ENCODE measurements at places on chromosomes 4 and X. TPM values are rescaled to one million over a fixed set of nuclear protein-coding genes. Genes with fewer than 3 reads are reported as not detected.

GRCh38 chr4:145805490-145805889 lies 125.5 kb downstream of the C4orf51 start:
- H3K4me3 ChIP-seq = no peak overlapping the region
- no peaks in the 10 kb centered on the region for H3K27me3 ChIP-seq
- H3K36me3 ChIP-seq = no peaks in the 10 kb centered on the region
- peaks cover 2% of the 10 kb centered on the region for H3K4me1 ChIP-seq

DNA sequence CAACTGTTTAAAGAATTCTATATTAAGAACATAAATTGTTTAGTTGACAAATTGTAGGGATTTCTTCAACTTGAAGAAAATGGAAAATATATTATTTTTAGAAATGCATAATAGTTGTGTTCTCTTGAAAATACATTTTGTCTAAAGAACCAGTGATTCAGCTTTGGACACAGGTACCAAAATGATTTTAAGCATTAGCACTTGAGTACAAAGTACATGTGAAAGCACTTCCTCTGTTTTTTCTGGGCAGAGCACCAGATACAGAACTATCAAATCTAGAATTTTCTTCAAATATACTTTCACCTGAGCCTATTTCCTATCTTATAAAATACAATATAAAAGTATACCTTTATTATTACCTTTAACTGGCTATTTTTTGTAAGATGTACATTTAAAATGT lies 539.8 kb downstream of the ADGRL3 start:
- no peaks in the 10 kb centered on the region for H3K4me1 ChIP-seq
- H3K4me3 ChIP-seq = no peak overlapping the region
- H3K36me3 ChIP-seq = no peaks in the 10 kb centered on the region
- H3K27ac ChIP-seq = no peak overlapping the region
- no peak for DNase-seq
- no peaks in the 10 kb centered on the region for H3K27me3 ChIP-seq

GRCh38 chr4:98284640-98285046 lies 23.5 kb downstream of the RAP1GDS1 start:
- H3K27me3 ChIP-seq = no peaks in the 10 kb centered on the region
- H3K4me1 ChIP-seq = no peaks in the 10 kb centered on the region

DNA sequence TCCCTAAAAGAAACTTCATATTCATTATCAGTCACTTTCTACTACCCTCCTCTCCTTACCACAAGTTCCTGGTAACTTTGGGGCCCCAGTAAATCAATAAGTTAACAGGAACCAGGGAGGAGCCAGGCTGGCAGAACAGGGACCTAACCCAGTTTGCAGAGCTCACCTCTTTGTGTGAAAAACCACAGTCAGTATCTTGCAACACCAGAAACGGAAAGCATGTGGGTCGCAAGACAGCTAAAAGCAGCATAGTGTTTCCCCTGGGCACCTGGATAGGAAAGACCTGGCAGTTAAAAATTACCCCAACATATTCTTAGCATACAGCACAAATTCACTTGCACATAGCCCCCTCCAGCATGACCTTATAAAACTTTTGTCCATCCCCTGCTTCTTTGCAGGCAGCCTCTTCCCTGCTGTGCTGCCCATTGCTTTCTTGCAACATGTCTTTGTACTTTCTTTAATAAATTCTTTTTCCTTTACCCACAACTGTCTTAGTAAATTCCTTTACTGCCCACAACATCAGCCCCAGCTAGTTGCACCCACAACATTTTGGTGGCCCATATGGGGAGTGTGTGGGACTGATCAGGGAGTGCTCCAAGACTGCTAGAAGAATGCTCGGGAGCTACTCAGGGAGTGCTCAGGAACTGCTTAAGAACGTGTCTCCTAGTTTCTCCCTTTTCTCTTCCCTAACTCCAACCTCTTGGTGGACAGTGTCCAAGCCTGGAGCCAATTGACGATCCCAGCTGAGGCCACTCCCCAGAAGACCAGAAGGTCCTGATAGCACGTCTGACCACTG lies 83.4 kb downstream of the MSN start:
- DNase-seq = no peak
- H3K4me1 ChIP-seq = no peaks in the 10 kb centered on the region
- no peak overlapping the region for H3K27ac ChIP-seq
- no peaks in the 10 kb centered on the region for H3K36me3 ChIP-seq
- no peaks in the 10 kb centered on the region for H3K27me3 ChIP-seq

- no peaks in the 10 kb centered on the region for H3K36me3 ChIP-seq
- DNase-seq = no peak
- no peak overlapping the region for H3K4me3 ChIP-seq
Measured at GRCh38 chr4:99784842-99785241, 31.8 kb upstream of the DAPP1 start.

GRCh38 chr4:1406981-1407656 lies 877 bp upstream of the NKX1-1 start:
- DNase-seq = no peak
- H3K4me3 ChIP-seq = no peak overlapping the region
- H3K36me3 ChIP-seq = no peaks in the 10 kb centered on the region
- H3K27me3 ChIP-seq = peaks cover 51% of the 10 kb centered on the region

- no peaks in the 10 kb centered on the region for H3K36me3 ChIP-seq
- H3K4me3 ChIP-seq = no peak overlapping the region
- peaks cover 8% of the 10 kb centered on the region for H3K4me1 ChIP-seq
- no peak overlapping the region for H3K27ac ChIP-seq
- peak; percentile 59 for DNase-seq
Measured at GRCh38 chr4:683982-684622, 4.8 kb downstream of the SLC49A3 start.

DNA sequence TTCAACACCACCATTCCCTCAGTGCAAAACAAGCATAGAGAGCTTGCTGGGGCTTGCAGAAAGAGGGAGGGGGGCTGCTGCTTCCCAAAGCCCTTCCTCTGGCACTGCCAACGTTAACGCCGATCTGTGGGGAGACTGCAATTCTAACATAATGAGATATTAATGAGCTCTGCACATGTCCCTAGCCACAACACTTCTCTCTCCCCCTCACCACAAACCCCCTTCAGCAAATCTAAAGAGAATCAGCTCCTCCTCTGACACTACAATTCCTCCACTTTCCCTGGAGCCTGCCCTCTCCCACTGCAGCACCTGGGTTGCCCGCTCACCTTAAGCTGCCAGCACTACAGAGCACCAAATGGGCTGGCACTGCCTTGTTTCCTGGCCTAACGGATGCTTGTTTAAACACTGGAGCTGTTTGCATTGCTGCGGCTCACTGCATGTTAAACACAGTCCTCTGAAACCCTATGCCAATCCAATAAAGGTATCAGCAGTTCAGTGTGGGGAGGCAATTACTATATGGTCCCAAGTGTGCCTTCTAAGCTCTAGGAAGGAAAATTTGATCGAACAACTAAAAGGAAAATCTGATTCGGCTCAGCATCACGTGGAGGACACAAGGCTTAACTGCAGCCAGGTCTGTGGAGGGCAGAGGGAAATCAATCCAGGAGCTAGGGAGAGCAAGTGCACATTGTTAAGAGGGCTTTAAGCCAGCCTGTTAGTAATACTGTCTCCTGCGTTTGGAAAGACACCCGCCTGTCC lies 232.4 kb downstream of the MAML3 start:
- H3K36me3 ChIP-seq = no peaks in the 10 kb centered on the region
- no peak overlapping the region for H3K27ac ChIP-seq
- peaks cover 10% of the 10 kb centered on the region for H3K4me1 ChIP-seq
- no peak overlapping the region for H3K4me3 ChIP-seq
- DNase-seq = no peak

DNA sequence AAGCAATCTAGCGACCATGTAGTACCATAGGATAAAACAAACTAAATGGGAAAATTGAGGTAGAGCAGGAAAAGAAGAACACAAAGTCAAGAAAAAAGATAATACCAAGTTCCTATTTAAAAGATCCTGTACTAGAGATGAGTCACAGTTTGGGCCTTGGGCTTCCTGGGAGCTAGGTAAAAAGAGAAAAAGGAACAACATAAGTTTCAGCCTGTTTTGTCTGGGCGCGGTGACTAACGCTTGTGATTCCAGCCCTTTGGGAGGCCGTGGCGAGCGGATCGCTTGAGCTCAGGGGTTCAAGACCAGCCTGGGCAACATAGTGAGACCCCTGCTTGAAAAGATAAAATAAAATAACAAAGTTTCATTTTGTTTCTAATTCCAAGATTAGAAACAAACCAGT lies 14.0 kb upstream of the TMEM156 start:
- no peak overlapping the region for H3K27ac ChIP-seq
- no peak for DNase-seq
- peaks cover 2% of the 10 kb centered on the region for H3K4me1 ChIP-seq
- no peaks in the 10 kb centered on the region for H3K36me3 ChIP-seq

DNA sequence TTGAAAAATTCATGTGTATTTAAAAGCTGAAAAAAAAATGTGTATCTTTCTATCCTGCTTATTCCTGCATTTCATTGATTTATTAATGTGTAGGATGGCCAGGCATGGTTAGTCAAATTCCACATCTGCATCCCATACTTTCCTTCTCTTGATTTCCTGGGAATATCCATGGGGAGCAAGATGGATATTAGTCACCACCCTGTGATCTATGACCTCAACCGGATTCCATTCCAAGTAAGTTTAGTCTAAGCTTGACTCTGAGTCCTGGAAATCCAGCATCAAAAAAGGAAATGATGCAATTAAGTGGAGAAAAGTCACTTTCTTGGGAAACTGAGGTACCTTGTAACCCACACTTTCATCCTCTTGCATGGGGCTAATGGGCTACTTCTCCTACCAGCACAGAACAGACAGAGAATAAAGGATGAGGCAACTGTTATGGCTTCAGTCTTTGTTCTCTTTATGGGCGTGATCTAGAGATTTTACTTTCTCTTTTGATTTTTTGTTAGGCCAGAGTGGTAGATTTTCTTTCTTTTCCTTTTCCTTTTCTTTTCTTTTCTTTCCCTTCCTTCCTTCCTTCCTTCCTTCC lies 17.1 kb upstream of the BEX4 start:
- H3K27me3 ChIP-seq = no peaks in the 10 kb centered on the region

DNA sequence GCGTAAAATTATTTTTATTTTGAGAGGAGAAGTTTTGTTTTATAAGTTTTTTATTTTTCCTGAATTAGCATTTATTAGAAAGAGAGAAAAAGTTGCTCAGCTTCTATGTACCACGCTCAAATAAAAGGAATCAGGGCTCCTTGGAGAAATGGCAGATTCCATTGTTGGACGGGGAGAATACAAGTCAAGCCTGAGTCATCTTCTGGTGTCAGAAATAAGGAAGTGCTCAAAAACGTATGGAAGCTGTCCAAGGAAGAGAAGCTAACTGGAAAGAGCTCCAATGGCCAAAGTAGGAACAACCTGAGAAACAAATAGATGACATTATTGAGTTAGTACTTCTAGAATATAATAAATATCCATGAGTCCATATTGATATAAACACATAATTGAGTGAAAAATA lies 89.3 kb upstream of the NEIL3 start:
- no peak overlapping the region for H3K27ac ChIP-seq
- H3K4me1 ChIP-seq = no peaks in the 10 kb centered on the region
- no peaks in the 10 kb centered on the region for H3K36me3 ChIP-seq
- H3K27me3 ChIP-seq = no peaks in the 10 kb centered on the region

GRCh38 chr4:125626946-125627345 lies 312.2 kb downstream of the FAT4 start:
- H3K27ac ChIP-seq = no peak overlapping the region
- no peaks in the 10 kb centered on the region for H3K4me1 ChIP-seq
- no peak for DNase-seq
- H3K4me3 ChIP-seq = no peak overlapping the region
- H3K36me3 ChIP-seq = no peaks in the 10 kb centered on the region

DNA sequence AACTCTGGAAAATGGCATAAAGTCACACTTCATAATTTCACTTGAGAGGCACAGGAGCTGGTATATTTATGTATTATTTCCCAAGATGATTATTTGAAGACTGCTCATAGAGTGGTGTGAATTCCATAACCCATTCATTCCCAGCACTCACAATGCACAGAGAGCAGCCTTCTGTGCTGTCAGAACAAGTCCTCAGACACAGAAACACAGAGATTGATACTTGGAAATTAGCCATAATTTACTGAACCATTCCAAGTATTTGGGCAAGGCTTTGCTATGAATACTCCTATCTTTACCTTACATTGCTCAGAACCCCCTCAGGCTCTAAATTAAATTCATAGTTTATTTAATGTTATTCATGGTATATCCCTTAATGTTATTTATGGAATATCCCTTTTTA lies 53.6 kb downstream of the PABPC4L start:
- H3K27me3 ChIP-seq = no peaks in the 10 kb centered on the region
- H3K36me3 ChIP-seq = no peaks in the 10 kb centered on the region
- no peak for DNase-seq
- no peak overlapping the region for H3K4me3 ChIP-seq
- no peaks in the 10 kb centered on the region for H3K4me1 ChIP-seq
- H3K27ac ChIP-seq = no peak overlapping the region

Gene COPS4
- total RNA-seq = 106 TPM

Gene TRIML2
- total RNA-seq = 0.26 TPM

Gene KLF8
- 1.0 TPM for total RNA-seq

Gene CSN1S1
- total RNA-seq = not detected

Gene NR3C2
- 7.4 TPM for total RNA-seq

Gene NPFFR2
- not detected for total RNA-seq

Gene HSFX4
- total RNA-seq = not detected

Gene LRPAP1
- total RNA-seq = 62.9 TPM
